ENCODE measurements at places on chromosomes 1 and 21.

DNA sequence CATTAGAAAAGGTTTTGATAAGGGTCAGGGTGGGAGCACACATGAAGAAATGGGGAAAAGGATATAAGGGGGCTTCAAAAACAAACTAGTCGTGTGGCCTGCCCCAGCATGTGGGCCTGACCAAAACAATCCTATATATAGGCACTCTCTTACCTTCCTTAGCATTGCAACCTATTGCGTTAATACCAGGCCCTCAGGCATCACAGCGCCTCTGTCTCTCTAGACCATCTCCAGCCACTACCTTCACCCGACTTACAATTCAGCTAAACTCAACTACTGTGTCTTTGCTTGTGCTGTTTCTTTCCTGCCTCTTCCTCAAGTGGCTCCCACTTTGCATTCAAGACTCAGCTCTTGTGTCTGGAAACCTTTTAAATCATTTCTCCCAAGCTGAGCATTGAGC is 47.0 kb upstream of the GJA5 start:
- no peaks in the 10 kb centered on the region for H3K36me3 ChIP-seq
- H3K4me3 ChIP-seq: no peak overlapping the region
- H3K27ac ChIP-seq: no peak overlapping the region
- no peak for DNase-seq
- H3K27me3 ChIP-seq: no peaks in the 10 kb centered on the region
- no peaks in the 10 kb centered on the region for H3K4me1 ChIP-seq

DNA sequence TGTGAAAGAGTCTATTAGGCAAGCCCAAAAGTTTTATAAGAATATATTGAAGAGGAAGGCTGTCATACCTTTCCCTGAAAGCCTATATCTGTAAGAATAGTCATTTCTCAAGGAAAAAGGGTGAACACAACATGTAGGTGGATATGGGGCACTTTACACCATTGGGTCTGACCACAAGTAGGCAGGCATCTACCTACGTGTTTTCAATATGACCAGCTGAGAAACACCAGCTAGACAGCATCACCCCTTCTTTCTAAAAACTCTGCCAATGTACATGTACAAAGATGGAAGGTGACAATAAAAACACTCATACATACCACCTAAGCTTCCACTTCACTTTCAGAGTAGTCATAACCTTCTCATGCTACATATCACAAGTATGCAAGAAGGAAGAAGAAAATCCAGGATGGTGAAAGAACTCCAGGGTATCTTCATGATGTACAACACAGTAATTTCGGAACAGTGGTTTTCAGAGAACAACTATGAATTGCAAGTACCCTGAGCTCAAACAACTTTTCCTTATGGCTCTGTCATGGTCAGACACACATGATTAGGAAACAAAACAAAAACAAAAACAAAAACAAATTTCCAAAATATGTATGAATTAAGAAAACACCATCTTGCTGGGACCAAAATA is 98.5 kb upstream of the ADGRL2 start:
- H3K36me3 ChIP-seq: no peaks in the 10 kb centered on the region
- no peak overlapping the region for H3K27ac ChIP-seq
- peaks cover 51% of the 10 kb centered on the region for H3K4me1 ChIP-seq
- no peaks in the 10 kb centered on the region for H3K27me3 ChIP-seq

DNA sequence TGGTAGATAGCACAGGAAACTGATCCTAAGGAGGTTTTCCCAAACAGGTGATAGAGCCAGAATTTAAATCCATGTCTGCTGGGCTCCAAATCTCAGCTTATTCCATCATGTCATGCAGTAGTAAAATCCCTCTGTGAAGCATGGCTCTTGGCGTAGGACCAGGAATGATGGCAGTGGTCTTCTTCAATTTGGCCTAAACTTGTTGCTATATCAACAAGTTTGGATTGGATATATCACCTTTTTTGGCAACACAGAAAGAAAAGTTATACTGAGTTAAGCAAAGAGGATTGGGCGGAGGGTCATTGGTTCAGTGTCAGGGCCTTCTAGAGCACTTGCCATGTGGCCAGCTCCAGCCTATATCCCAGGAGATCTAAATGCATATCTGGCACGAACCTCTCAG is 52.2 kb downstream of the FGGY start:
- H3K4me3 ChIP-seq: no peak overlapping the region
- DNase-seq: no peak
- H3K27ac ChIP-seq: no peak overlapping the region
- H3K36me3 ChIP-seq: no peaks in the 10 kb centered on the region
- H3K27me3 ChIP-seq: no peaks in the 10 kb centered on the region
- no peaks in the 10 kb centered on the region for H3K4me1 ChIP-seq

GRCh38 chr1:35857830-35858229 is 25.2 kb upstream of the AGO1 start:
- H3K4me3 ChIP-seq: no peak overlapping the region
- peaks cover 3% of the 10 kb centered on the region for H3K36me3 ChIP-seq
- no peak overlapping the region for H3K27ac ChIP-seq
- H3K27me3 ChIP-seq: no peaks in the 10 kb centered on the region

DNA sequence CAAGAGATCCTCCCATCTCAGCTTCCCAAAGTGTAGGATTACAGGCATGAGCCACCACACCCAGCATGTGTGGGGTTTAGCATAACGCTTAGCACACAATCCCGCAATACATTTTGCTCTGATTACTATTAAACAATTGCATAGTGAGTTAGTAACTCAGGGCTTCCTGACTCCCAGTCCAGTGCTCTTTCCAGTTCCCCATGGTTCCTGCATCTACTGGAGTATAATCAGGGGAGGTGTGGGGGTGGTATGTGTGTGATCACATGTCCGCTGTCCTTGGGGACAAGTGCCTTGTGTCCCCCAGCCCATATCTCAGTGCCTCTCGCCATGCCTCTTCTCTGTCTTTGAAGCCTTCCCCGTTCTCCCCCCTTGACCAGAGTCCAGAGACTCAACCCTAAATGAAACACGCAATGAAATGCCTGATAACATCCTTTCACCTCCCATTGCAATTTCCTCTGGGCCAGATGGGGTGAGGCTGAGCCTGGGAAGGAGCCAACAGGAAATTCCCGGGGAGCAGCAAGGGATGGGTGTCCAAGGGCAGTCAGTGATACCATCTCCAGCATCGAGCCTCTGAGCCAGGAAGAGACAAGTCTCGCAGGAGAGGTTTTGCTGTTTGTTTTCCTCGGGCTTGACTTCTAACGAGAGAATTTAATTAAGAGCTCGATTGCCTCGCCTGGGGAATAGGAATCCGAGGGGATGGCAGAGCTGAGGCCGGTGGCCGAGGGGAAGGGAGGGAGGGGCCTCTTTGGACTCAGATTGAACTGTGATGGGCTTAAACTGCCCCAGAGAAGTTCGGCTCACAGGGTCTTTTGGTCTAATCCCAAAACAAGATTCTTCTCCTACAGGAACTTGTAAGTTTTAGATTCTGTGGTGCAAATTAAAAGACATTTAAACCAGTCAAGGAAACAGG is 7.7 kb upstream of the HTR1D start:
- DNase-seq: no peak
- no peak overlapping the region for H3K4me3 ChIP-seq
- H3K4me1 ChIP-seq: peaks cover 10% of the 10 kb centered on the region
- H3K36me3 ChIP-seq: no peaks in the 10 kb centered on the region
- no peak overlapping the region for H3K27ac ChIP-seq
- H3K27me3 ChIP-seq: no peaks in the 10 kb centered on the region

DNA sequence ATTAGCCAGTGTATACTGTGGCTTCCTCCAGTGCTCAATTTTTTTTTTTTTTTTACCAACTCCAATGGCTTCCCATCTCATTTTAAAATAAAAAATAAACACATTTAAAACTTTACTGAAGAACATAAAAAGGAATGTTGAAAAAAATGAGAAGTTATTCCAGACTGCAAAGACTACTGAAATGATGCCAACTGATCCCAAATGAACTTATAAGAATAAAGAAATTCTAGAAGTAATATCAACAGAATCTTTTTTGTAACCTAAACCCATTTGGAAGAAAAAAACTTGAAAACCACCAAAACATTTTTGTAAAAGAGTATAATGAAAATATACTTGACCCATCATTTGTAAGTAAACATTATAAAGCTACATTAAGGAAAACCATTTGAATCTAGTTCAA is 129.4 kb downstream of the FAF1 start:
- no peaks in the 10 kb centered on the region for H3K27me3 ChIP-seq
- no peak for DNase-seq
- no peaks in the 10 kb centered on the region for H3K4me1 ChIP-seq
- no peak overlapping the region for H3K27ac ChIP-seq

DNA sequence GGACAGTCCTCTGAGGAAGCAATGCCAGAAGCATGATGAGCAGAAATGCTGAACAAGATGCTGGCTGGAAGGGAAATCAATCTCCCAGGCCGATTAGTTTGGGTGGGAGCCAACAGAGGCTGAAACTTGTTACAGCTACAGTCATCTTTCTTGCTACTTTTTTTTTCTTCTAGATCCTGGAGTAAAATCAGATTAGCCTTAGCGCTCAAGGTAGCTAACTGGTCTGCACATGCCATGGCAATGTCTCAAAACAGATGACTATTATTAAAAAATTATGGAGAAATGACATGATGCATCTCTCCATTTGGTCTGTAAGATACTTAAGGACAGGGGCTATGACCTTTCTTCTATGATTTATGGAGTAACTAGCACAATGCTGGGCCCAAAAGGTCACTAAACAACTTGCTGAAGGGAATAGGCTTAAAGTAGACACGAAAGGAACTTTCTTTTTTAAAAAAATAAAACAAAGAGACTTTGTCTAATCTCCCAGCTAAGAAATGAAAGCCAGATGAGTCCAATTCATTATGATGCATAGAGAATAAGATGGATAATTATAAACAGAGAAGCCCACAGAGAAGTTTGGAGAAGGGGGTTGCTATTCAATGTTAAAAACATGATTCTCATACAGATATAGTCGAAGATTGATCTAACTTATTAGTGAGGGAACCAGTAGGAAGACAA is 42.5 kb downstream of the UTP25 start:
- no peak for DNase-seq
- H3K4me1 ChIP-seq: peaks cover 57% of the 10 kb centered on the region
- H3K36me3 ChIP-seq: peaks cover 4% of the 10 kb centered on the region
- no peak overlapping the region for H3K4me3 ChIP-seq
- H3K27ac ChIP-seq: peak overlapping the region; percentile 62

DNA sequence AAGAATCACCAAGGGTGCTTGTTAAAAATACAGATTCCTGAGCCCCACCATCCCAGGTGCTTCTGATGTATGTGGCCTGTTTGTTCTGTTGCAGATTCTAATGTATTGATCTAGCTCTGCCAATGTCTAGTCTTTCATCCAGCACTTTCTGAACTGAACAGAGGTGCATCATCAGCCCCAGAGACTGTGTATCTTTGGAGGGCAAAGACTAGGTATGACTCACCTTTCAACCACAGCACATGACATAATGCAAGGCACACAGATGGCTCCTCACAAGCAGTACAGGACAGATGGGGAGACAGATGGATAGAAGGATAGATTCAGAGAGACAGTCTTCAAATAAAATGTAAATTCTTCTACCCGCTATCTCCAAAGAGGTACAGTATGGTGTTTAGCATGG is 32.3 kb downstream of the CD58 start:
- H3K36me3 ChIP-seq: peaks cover 4% of the 10 kb centered on the region
- H3K4me1 ChIP-seq: peaks cover 43% of the 10 kb centered on the region
- H3K27ac ChIP-seq: peak overlapping the region; percentile 67
- no peaks in the 10 kb centered on the region for H3K27me3 ChIP-seq

- no peaks in the 10 kb centered on the region for H3K27me3 ChIP-seq
- H3K27ac ChIP-seq: no peak overlapping the region
- no peak overlapping the region for H3K4me3 ChIP-seq
- no peak for DNase-seq
These were observed 24.8 kb upstream of the ELOA start for GRCh38 chr1:23718482-23718881.
